ENCODE measurements at places on chromosomes 2 and 18.

DNA sequence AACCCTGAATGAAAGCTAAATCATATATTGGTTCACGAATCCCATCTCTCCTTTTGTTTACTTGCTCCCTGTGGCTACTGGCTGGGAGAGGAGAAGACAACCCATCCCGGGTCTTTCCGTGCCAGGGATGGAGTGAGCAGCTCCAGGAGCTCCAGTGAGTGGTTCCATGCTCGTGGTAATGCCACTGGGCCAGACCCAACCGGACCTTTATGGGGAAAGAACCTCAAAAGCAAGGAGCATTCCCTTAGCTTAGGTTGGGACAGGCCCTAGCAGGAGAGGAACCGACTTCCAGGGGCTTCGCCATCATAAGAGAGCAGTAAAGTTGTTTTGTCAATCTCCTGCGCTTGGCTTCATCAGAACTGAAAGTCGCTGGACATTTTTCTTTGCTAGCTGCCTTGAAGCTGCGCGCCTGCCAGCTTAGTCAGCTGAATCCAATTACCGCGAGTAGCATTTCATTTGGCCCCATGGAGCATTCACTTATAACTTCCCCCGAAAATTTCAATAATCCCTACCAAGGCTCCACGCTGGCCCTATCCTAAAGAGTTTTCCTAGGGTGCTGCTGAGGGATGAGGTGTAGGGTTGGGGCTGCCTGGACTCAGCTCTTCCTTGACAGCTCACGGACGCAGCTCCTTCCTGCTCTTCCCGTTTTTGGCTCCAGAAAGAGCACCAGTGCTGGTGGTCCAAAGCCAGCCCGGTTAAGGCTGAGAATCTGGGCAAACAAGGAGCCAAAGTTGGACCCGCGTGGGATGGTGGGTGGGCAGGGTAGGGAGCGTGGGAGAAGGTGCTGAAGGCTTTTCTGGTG, 4.9 kb downstream of the HOXD3 start:
- DNase-seq, result no peak

DNA sequence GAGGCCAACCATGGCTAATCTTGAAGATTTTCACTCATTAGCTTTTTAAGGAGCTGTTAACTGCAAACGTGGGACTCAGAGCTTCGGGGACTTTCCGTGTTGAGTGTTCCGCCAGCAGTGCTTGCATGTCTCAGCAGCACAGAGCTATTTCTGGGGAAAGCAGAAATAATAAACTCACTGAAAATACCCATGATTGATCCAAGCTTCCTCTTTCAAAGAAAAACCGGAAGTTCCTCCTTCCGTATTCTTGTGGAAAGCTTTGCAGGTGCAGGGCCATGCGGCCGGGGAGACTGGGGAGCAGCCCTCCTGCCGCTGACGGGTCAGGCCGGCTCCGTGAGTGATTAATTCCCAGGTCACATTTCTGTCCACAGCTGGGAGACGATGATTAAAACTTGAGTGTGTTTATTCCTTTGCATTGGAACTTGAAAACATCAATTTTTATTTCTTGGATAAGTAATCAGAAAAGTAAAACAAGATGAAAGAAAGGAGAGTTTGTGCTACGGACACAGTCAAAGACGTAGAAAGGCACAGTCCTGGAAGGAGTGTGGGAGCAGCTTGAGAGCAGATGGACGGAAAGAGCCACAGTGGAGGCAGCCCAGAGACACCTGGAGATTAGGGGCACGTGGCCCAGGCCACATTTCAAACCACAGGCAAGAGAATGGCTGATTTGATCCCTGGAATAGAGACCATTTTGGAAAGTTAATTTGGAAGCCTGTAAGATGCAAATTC, 54.2 kb upstream of the CTDP1 start:
- DNase-seq, result no peak

DNA sequence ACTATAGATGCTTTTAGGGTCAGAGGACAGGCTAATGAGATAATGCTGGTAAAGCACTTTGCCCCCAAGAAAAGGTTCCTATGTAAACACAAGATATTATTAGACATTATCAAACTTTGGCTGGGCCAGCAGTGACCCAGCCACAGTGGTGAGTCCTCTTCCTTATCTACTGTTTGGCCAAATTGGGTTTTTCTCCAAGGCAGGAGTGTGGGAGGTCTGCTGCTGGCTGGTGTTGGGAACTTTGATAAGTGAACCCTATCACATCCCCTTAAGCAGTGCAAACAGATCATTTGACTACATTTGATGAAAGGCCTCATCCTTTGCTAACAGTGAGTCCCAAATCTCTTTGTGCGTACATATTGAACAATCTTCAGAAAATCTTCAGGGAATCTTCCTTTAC, 16.2 kb downstream of the FZD7 start:
- no peak for DNase-seq

DNA sequence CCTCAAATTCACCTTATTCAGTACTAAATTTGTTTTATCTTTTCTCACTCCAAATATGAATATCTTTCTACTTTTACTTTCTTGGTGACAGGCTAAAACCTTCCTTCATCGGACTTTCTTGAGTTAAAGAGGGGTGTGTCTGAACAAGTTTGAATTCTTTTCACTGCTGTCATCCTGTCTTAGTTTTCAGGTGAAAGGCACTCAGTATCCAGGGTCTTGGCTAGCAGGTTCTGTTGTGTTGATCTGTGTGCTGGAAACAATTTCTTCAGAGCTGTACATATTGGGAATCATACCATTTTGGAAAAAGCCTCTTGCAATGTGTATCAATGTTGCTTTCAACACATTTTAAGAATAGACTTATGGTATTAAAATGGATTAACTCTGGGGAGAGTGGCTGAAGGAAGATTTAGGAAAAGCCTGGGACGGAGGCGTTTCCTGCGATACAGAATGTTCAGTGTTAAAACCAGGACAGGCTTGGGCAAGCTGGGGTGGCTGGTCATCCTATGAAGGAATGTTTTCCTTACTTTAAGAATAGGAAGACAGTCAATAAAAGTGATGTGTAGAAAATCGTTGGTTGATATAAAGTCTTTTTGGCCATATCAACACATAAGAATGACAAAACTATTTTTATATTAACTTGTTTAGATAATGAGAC, 350.7 kb upstream of the SPRED2 start:
- no peak for DNase-seq

DNA sequence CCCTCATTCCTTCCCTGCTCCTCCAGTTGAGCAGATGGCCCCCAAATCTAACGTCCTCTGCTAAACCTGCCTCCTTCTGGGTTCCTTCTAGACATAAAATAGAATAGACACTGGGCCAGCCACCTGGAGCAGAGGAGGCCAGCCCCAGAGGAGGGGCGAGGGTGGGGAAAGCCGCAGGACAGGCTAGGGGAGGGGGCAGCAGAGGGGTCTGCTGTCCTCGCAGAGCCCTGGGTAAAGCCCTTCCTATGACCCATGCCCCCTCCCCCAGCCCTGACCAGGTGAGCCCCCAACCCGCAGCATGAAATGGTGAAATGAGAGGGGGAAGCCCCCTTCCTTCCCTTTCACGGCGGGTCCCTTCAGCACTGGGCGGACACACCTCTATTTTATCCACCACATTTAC, 7.8 kb downstream of the MFSD2B start:
- DNase-seq, result no peak

DNA sequence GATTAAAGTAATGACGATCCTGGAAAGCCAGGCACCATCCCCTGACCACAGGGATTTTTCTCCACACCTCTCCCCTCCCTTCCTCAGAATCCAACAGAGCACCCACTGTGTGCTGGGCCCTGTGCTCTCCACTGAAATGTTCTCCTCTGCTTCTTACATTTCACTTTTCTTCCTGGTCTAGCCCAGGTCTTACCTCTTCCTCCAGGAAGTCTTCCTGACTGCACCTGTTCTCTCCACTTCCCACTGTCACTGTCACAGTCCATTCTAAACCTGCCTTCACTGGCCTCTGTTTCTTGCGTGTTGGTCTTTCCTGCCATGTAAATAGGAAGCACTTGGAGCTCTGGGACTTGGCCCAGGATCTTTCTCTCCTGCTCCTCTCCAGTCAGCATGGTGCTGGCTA, 7.4 kb upstream of the NGEF start:
- DNase-seq, result no peak

- DNase-seq, result no peak
Observed at GRCh38 chr2:39615675-39616074, 50.0 kb upstream of the TMEM178A start.
